Myometrial cell (primary cell): ENCODE measurements at places on chromosomes 3 and 15. TPM values are rescaled to one million over a fixed set of nuclear protein-coding genes. Genes with fewer than 3 reads are reported as not detected.

TMEM39A gene
- total RNA-seq, result 45.0 and 62.2 TPM in 2 replicates

ADAMTSL3 gene
- not detected in 2 replicates for total RNA-seq

EBLN2 gene
- total RNA-seq, result 0.29 and 0.35 TPM in 2 replicates

CLK3 gene
- 103 and 121 TPM in 2 replicates for total RNA-seq

LEKR1 gene
- total RNA-seq, result 0.18 and 0.58 TPM in 2 replicates

VPS39 gene
- total RNA-seq, result 32.9 and 36.7 TPM in 2 replicates
